ENCODE measurements at places on chromosomes 4 and X.

- DNase-seq = peak; percentile 57
Measured at GRCh38 chr4:102826105-102826889, 1.1 kb downstream of the UBE2D3 start.

DNA sequence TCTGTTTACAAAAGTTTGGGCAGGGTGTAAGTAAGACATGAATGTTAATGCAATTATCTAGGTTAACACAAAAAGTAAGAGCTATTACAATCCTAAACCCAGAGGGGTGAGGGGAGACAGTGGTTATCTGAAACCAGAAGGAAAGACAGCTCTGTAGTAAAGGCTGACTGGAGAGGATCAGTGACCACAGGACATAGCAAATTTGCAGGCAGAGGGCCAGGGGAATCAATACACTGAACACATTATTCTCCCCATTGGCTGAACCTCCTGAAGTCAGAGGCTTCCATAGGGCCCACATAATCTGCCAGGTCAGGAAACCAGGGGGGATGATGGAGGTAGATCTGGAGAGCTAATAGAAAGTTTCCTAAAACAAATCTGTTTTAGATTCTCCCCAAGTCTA, 689.4 kb upstream of the ATOH1 start:
- DNase-seq = no peak

DNA sequence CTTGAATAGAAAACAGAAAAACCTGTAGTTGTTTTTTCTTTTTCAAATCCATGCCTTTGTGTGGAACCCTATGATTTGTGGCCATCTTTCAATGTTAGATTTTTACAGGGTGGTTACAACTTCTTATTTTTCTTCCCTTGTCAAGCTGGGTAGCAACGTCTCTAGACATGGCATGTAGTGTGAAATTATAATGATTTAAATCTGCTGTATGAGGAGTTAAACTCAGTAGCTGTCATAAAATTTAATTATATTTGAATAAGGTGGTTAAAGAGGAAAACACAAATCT, 78.1 kb upstream of the CBLL2 start:
- DNase-seq = no peak

DNA sequence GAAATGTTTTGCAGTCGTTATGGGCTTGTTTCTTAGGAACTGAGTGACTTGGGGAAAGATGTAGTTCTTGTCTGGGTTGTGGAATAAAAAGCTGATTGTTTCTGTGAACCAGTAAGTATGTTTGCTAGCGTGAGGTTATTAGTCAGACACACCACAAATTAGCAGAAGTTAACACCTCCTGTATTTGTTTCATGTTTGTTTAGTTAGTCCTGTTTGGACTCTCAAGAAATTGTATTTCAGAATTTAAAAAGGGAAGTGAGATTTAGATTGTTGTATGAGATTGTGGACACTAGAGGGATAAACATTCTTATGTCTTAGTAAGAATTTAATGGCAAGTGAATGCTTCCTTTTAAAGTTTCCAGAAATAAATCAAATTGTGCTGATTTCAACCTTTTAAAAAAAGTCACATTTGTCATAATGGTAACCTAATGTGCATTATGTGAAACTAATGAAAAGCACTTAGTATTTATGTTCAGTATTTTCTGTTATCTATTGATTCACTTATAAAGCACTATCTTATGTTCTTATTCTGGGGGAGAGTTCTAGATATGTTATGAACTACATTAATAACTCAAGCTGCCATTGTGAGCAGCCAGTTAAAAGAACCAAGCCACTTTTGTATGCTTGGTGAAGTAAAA, 25.6 kb downstream of the ATP10D start:
- no peak for DNase-seq

- DNase-seq = no peak
Measured at GRCh38 chr4:69032847-69033638, 63.2 kb upstream of the UGT2B7 start.

DNA sequence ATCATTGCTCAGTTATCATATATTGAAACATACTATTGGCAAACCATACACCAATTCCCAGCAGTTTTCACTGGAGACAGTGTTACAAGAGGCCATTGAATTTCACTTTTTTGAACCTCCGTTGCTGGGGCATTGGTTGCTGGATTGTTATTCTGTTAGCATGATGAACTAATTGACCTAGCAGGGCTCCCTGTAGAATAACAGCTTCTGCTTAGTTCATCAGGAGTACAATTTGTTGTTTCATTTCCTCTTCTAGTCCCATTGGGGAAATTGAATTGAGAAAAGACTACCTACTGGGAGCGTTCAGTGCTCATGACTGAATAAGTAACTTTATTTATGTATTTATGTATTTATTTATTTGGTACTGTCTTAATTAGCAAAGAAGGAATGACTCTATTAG, 151.6 kb downstream of the SLIT2 start:
- no peak for DNase-seq

- DNase-seq = no peak
Measured at GRCh38 chr4:31007858-31008257, 287.7 kb downstream of the PCDH7 start.

DNA sequence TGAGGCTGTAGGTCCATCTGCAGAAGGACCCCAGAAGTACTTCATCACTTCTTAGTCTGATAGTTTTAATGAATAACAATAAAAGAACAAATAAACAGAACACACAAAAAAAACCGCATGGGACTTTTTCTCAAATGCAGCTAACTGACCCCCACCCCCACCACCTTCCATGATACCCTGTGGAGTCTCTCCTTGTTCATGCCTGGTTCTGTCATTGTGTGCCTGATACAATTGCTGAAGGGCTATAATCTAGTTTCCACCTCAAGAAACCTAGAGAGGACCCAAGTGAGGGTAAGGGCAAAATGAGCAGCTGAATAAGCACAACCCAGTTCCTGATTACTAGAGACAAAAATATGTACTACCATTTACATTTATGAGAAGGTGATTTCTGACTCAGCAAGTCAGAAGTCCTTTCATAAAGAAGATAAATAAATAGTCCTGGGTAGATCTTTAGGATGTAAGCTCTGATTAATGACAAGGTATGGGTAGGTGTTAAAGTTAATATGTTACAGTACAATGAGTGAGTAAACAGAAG, 155.1 kb downstream of the TMA16 start:
- no peak for DNase-seq

DNA sequence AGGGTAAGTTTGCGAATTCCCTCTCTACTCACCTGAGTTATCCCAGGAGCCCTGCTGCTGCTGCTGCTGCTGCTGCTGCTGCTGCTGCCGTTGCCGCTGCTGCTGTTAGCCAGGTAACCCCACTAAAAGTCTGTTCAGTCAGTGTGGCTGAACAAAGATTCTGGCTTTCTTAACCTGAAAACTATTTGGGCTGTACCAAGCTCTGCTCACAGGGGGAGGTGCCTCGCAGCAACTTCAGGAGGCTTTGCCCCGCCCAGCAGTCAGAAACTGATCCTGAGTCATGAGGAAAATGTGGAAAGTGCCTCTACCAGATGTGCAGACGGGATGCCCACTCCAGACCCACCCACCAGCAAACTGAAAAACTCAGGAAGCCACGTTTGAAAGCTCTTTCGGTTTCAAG, at the start of gene CAPN6:
Gene CAPN6 (minus strand): TSS at position 145 of the 400 bp plus-strand sequence. CDS start 6,547 bp downstream, outside the sequence.
- no peak for DNase-seq

- DNase-seq = no peak
Measured at GRCh38 chr4:24769571-24769970, 25.8 kb upstream of the SOD3 start.

GRCh38 chr4:37693450-37694190, 7.4 kb upstream of the RELL1 start:
- DNase-seq = no peak

GRCh38 chr4:150972592-150972991, 42.5 kb downstream of the LRBA start:
- DNase-seq = no peak

DNA sequence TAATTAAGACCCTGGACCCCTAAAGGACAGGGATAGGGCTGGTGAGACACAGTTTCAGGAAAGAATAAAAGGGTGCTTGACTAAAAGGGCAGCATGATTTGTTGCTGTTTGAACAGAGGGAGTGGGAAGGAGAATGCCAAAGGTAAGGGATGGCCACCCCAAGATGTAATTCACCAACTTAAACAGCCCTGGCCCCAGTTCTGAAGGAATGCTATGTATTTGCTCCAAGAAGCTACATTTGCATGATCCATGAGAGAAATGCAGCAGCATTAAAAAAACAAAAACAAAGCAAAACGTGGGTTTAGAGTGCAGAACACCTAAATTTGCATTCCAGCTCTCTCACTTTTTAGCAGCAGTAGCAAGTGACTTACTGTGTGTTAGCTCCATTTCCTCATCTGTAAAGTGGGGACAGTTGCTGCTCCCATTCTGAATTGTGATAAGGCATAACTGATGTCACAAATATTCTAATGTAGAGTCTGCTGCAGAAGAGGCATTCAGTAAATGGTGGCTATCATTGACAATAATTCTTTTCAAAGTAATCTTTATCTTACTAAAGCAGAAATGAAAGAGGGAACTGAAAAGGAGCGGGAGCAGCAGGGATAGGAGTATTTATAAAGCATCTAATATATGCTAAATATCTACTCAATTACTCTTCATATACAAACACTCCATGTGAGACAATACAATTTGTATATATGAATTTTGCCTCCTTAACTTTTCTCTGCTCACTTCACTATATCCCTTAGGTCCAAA, 115.8 kb downstream of the PPARGC1A start:
- DNase-seq = no peak

DNA sequence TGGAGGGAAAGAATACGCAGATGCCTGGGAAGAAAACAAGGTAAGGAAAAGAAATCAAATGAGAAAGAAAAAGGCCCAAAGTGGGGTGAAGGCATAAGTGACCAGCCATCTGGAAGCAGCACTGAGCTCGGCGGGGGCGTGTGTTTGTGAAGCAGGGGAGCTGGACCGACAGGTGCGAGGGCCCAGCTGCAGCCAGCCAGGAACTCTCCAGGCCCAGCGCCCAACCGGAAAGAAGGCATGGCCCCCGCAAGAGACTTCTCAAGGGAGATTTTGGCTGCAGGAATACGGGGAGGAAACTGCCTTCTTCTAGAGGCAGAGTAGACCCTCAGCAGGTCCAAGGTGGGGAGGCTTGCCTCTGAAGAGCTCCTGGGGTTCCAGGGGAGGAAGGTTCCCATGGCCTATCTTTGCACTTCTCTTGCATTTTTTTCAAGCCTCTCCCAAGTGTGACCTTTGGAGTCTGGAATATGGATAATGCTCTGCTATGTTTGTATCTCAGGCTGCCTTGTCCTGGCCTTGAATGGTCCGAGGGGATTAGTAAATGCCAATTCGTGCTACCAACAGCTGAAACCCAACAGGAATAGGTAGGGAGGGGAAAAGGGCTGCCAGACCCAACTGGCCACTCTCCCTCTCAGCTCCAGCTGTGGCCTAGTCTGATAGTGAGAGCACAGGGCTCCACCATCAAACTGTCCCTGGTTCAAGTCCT, 10.8 kb upstream of the CITED1 start:
- DNase-seq = no peak

GRCh38 chrX:136126371-136126770, 21.0 kb upstream of the FHL1 start:
- DNase-seq = no peak

DNA sequence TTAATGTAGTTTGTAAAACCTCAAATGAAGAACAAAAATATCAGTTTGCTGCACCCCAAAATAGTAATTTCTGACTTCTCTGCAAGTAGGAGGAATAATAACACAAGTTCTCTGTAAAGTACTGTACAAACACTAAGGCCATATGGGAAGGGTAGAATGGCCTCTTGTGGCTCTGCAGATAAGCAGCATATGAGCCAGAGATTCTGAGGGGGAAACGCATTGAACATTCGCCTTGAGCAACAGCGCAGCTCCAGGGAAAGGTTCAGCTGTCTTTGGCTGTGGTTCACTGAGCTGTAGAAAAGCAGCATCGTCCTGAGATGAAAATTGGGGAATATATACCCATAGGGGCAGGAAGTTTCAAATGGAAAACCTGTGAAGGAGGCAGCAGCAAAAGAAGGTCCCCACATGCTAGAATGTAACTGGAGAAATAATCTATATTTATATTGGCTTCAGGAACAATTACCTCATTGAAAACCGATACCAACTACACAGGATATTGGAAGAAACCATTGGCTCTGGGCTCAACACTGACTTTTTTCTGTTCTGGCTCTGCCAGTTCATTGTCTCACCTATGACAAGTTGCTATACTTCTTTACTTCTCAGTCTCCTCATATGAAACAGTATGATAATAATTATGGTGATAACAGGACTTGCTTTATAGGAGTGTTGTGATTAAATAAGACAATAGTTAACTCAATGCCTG, 357.6 kb upstream of the CPEB2 start:
- DNase-seq = no peak

DNA sequence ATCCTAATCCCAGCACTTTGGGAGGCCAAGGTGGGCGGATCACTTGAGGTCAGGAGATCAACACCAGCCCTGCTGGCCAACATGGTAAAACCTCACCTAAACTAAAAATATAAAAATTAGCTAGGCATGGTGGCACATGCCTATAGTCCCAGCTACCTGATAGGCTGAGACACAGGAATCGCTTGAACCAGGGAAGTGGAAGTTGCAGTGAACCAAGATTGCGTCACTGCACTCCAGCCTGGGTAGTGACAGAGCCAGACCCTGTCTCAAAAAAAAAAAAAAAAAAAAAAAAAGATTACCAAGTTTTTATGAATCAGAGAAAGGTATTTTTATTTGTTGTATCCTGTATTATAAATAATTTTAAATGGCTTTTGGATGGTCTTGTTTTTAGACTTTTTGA, 15.1 kb downstream of the TRAPPC11 start:
- DNase-seq = no peak

DNA sequence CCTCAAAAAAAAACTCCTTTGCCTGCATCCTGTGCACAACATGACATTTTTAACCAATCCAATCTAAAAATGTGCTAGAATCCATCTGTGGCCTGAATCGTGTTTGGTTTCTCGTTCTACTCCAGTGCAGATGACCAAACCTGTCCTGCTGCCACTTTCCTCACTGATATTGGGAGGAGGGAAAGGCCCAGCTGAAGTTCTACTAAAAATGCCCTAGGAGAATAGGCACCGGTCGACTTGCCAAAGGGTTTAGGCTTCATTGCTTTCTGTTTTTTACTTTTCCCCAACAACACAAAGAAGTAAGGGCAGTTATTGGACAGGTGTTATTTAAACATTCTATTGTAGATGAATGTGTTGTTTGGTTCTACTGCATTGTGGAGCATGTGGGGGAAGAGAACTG, 7.8 kb upstream of the FHDC1 start:
- no peak for DNase-seq

DNA sequence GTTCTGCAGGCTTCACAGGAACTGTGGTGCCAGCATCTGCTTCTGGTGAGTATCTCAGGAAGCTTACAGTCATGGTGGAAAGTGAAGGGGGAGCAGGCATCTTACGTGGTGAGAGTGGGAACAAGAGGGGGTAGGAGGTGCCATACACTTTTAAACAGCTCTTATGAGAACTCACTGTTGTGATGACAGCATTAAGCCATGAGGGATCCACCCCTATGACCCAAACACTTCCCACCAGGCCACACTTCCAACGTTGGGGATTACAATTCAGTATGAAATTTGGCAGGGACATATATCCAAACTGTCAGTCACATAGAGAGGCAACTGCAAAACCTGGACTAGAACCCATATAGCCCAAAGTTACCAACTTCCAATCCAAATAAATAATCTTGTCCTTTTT, 43.1 kb upstream of the ZCCHC12 start:
- DNase-seq = no peak

- no peak for DNase-seq
Measured at GRCh38 chr4:10629394-10629793, 55.2 kb downstream of the CLNK start.
